ENCODE measurements at places on chromosomes 1 and 21.

DNA sequence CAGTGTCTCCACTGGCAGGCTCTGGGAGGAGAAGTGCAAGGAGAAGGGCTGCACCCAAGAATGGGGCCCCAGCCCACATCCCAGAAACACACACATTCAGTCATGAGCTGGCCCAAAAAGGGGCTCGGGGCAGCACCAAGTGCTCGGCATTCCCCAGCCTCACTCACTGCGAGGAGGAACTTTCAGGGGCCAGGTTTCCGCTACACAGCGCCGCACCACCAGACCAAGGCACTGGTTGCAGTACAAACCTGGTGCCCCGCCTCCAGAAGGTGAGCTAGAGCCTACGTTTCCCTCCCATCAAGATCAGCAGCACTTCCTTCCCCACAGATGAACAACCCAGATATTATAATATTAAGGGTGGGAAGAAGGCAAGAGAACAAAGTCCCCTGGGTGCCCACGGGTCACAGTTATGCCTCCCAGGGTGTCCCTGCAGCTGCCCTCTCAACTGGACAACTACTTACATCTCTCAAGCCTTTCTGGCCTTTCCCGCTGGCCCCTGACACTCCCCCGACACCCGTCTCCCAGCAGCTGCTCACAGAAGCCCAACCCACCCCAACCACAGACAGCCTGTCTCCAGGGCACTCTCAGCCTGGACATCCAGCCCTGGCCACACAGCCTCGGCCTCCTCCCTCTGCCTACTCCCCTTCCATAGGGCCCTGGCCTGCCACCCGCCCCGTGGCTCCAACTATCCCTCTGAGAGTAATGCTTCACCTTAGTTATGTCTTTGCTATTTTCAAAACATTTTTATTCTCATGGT, 3.8 kb downstream of the PBXIP1 start:
- no peak for DNase-seq

DNA sequence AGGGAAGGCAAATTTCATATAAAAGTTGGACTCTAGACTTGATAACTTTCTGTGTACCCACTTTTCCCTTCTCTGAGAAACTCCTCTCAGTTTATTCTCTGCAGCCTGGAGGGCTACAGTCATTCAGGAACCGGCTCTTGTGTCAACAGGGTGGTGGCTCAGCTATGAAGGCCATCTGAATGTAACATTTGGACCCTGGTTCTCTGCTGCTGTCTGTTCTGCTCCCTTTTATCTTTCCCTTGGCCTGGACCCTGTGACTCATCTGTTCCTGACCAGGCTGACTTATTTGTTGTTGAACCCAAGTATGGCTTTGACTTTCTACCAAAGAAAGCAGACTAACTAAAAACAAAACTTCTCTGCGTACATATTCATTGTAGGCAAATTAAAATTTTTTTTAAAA, 75.4 kb downstream of the CENPF start:
- DNase-seq: no peak

DNA sequence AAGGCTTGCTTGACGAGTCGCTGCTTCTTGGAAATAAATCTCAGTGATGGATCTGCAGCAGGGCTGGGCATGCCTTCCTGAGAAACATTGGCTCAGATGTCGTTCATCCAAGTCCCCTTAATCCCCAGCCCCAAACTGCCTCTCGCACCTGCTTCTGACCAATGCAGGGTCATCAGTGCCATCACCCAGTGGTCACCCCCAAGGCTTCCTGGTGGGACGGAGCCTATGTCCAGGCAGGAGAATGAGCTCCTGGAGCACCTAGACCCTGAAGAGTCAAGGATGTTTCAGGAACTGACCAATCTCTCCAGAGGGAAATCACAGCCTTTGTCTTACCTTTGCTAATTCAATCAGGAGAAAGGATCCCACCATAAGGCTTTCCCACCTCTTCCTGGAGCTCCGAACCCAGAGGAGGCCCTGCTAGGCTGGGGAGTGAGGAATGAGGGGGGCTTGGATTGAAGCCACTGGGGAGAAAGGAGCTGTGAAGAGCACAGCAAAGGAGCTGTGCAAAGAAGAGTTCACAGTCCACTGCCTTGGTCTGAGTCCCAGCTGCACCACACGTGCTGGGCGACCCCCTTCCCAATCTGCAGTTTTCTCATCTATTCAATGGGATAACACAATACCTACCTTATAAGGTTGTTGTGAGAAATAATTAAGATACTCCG, 416.1 kb downstream of the NPHP4 start:
- DNase-seq: no peak

GRCh38 chr1:159826441-159827101, at the start of gene SLAMF8:
Gene SLAMF8 (plus strand): TSS chr1:159826873. CDS start chr1:159826899, 26 bp downstream.
- peak; percentile 85 for DNase-seq

GRCh38 chr1:95407886-95408291, 173.9 kb downstream of the RWDD3 start:
- DNase-seq: no peak

DNA sequence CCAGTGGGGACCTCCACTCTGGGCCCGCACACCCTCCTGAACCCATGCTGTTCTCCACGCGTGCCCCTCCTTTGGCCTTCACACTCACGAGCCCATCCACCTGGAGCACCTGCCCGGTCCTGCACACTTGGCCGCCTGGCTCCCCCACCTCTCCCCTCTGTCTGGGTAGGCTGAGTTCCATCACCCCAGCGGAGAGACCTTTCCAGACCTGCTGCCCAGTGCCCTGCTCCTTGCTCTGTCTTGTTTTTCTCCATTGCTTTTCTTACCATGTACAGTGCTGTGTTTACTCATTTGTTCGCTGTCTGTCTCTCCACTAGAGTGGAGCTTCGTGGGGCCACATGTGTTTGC, 351.0 kb upstream of the VAMP3 start:
- no peak for DNase-seq

DNA sequence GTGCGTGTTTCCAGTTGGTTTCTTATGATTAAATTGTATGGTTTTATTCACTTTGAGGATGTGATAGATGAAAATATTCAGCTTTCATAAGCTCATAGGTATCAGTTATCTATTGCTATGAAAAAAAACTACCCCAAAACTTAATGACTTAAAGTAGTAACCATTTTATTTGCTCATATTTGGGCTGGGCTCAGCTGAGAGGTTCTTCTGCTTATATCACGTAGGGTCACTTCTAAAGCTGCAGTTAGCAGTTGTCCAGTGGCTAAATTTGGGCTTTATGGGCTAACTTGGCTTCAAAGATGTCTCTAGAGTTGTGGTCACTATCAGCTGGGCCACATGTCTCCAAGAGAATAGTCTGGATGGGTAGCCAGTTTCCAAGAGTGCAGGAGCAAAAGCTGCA, 206.4 kb upstream of the LYPLAL1 start:
- no peak for DNase-seq

GRCh38 chr1:119715542-119715941, 3.8 kb downstream of the PHGDH start:
- DNase-seq: peak; percentile 49

GRCh38 chr1:161719325-161719611, 2.1 kb upstream of the FCRLB start:
- no peak for DNase-seq

GRCh38 chr21:27173053-27173452, 206.2 kb upstream of the ADAMTS5 start:
- DNase-seq: no peak

DNA sequence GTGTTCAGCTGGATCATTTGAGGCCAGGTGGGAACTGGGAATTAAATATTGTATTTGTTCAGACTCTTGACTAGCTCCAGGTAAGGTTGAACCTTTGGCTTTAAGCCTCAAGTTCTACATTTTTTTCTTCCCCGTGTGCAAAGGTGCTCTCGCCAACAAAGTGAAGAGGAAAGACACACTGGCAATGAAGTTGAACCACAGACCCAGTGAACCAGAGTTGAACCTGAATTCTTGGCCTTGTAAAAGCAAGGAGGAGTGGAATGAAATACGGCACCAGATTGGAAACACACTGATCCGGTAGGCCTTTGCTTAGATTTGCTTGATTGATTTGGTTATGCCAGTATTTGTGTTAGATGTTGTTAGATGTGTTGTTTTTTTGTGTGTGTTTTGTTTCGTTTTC, 25.5 kb upstream of the RCC1 start:
- DNase-seq: no peak

- DNase-seq: no peak
These were observed 98.2 kb downstream of the UCK2 start for GRCh38 chr1:165925498-165926079.

DNA sequence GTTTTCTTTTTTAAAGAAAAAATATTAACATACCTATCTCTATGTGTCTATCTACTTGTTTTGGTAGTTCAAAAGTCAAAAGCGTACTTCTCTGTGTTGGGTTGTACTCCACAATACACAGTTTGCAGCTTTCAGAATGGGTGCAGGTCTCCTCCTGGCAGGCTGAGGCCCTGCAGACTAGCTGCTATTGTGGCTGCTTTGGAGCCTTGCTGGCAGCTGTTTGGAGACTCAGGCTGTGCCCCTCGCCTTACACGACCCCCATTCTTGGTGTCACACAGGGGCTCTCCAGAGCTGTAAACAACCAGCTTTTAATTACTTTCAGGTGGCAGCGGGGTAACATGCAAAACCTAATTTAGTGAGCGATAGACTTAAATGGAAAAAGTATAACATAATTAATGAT, 160.4 kb downstream of the DSCAM start:
- no peak for DNase-seq

DNA sequence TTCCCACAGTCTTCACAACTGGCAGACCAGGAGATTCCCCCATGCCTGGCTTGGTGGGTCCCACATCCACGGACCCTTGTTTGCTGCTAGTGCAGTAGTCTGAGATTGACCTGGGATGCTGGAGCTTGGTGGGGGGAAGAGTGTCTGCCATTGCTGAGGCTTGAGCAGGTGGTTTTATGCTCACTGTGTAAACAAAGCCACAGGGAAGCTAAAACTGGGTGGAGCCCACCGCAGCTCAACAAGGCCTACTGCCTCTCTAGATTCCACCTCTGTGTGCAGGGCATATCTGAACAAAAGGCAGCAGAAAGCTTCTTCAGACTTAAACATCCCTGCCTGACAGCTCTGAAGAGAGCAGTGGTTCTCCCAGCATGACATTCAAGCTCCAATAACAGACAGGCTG, 177.3 kb upstream of the ETV3 start:
- DNase-seq: no peak

GRCh38 chr1:37656881-37657280, 22.2 kb upstream of the RSPO1 start:
- peak; percentile 62 for DNase-seq

- no peak for DNase-seq
These were observed 44.5 kb downstream of the PIK3R3 start for GRCh38 chr1:46087891-46088290.

GRCh38 chr1:184429335-184429734, 42.5 kb downstream of the C1orf21 start:
- no peak for DNase-seq

- DNase-seq: no peak
These were observed 6.8 kb downstream of the OR10Z1 start for GRCh38 chr1:158611916-158612315.

- no peak for DNase-seq
These were observed 4.4 kb upstream of the RUNX1 start for GRCh38 chr21:35053356-35054096.

GRCh38 chr1:244035358-244035757, 15.7 kb upstream of the ZBTB18 start:
- no peak for DNase-seq

GRCh38 chr1:84255582-84255981, 45.9 kb upstream of the SAMD13 start:
- DNase-seq: no peak

DNA sequence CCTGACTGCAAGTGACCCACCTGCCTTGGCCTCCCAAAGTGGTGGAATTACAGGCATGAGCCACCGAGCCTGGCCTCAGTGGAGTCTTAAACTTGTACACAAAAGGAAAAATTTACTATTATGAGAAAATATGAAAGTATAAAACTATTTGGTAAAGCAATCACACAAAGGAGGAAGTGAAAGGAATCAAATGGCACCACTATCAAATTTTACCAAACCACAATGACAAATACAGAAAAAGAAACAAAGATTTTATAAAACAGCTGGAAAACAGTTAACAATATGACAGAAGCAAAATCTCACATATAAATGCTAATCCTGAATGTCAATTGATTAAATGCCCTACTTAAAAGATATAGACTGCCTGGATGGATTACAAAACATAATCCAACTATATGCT, 42.1 kb upstream of the NEGR1 start:
- DNase-seq: no peak

DNA sequence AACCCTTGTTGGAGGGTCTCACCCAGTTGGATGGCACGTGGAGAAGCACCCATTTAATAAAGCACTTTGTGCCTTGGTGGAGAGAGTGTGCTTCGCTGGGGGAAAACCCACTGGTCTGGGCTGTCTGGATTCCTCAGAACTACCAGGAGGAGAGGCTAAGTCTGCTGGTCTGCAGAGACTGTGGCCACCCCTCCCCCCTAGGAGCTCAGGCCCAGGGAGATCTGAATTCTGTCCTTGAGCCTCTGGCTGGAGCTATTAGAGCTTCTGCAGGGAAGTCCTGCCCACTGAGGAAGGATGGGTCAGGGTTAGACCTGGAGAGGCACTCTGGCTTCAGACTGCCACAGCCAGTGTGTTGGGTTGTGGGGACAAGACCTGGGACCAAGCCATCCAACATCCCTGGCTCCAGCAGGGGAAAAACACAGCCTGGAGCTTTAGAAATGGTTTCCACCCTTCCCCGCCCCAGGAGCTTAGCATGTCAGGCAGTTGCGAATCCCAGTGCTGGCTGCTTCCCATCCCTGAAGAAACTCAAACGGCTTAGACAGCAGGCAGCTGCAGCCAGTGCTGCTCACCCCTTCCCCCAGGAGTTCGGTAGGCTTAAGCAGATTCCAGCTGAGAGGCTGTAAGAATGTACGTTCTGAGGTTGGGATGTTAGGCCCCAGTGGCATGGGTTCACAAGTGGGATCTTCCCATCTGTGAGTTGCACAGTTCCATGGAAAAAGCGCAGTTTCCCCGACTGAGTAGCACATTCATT, 288.3 kb downstream of the TGFB2 start:
- no peak for DNase-seq

- no peak for DNase-seq
These were observed 98.3 kb upstream of the SLC2A1 start for GRCh38 chr1:43056981-43057391.

DNA sequence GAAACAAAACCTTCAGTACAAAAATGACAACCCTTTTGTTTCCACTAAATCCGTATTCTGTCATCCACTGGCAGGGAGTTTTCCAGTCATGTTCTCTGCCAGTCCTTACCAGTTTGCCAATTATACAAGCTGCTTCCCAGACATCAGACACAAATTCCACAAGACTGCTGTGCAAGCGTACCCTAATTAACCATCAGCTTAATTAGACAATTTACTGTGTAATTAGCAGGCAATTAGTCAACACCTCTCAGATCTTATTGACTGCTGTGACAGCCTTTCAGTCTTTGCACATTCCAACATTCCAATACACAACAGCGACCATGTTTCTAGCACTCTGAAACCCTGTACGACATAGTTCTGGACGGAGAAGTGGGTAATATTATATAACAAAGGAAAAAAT, 420.1 kb downstream of the DPYD start:
- no peak for DNase-seq

- peak; percentile 66 for DNase-seq
These were observed 45.7 kb downstream of the ABCD3 start for GRCh38 chr1:94463765-94464330.

DNA sequence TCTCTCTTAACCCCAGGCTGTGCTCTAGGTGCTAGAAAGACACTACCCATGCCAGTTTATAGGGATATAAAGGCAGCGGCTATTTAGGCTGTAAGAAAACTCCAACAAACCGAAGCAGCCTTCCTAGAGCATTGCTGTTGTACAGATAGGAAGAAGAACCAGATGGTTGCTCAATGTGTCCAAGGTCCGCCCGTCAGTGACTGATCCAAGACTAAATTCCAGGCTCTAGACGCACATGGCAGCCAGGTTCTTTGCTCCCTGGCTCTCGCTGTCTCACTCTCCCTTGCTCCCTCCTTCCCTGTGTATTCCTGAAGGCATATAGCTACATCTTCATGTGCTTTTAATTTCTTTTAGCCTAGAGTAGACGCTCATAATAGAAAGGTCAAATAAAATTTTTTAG, 303.4 kb downstream of the KIF26B start:
- DNase-seq: no peak
